ENCODE measurements at places on chromosomes 5 and 9.

GRCh38 chr9:87547671-87548081 lies 50.0 kb downstream of the DAPK1 start:
- no peak for DNase-seq

GRCh38 chr5:148961261-148962199 lies 101.3 kb downstream of the SH3TC2 start:
- no peak for DNase-seq

GRCh38 chr9:121859646-121860045 lies 208.2 kb downstream of the DAB2IP start:
- no peak for DNase-seq

DNA sequence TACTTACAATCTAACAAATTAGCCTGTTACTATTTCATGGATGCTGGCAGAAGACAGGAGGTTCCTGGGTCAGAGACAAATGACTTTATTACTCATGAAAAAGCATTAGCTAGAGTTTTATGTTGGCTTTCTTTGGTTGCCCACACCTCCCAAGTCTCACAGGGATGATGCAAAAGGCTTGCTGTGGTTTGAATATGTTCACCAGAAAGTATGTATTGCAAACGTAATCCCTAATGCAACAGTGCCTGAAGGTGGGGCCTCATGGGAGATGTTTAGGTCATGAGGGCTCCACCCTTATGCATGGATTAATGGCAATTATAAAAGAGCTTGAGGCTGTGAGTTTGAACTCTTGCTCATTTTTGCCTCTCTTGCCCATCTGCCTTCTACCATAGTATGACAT lies 28.5 kb downstream of the DPYSL3 start:
- peak; percentile 19 for DNase-seq

DNA sequence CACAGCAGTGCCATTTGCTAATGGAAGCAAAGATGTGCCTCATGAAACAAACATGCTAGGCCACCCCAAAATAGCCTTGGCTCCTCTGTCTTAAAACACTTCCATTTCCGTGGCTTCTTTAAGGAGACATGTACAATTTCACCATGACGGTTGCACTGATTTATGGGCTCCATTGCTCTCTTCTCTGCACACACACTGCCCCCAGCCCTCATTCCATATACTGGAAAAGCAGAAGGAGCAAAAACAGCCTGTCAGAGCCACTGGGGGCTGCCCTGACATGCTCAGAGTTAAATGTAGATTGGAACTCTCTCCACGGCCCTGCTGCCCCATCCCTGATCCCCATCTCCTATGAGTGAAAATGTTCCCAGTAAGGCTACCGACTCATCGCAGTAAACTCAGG lies 114.8 kb downstream of the ROR2 start:
- no peak for DNase-seq

DNA sequence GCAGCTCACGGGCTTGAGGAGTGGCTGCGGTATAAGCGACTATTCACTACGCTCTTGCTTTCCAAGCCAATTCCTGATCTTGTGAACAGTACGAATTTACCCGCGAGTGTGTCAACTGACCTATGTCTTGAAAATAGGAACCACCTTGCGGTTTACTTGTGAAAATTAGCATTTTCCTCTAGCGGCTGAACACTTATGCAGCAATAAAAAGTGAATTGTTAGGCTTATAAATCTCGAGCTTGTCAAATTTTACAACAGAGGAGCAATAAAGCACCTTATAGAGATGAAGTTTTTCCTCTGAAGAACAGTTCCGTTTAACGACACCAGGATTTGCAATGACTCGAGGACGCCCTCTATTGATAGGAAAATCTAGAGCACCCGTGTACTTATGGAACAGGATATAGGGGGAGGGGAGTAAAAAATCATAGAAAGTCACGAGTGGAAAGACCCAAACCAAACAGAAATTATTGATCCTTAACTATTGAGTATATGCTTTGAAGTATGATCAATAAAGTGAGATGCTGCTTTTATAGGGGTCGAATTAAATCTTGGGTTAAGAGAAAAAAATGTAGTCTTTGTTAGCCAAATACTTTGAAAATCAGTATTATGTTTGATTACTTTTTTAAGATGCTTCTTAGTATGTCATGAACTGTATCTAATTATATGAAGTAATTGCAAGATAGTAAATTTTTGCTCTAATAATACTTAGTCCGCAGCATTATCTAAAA lies 1.9 kb upstream of the RGMB start:
- peak; percentile 71 for DNase-seq

GRCh38 chr5:64775291-64775690 lies 6.6 kb downstream of the CWC27 start:
- DNase-seq, result no peak

GRCh38 chr5:93072831-93073459 lies 508.1 kb downstream of the NR2F1-AS1 start:
- DNase-seq, result peak; percentile 9

GRCh38 chr9:108994695-108995094 lies 18.6 kb downstream of the CTNNAL1 start:
- DNase-seq, result no peak

GRCh38 chr5:147512659-147513379 lies 3.0 kb upstream of the DPYSL3 start:
- no peak for DNase-seq

- no peak for DNase-seq
Observed at GRCh38 chr5:174990909-174991308, 266.5 kb downstream of the MSX2 start.

- DNase-seq, result no peak
Observed at GRCh38 chr5:176362233-176362490, 598 bp upstream of the KIAA1191 start.

- DNase-seq, result peak; percentile 96
Observed at GRCh38 chr9:94139672-94140417, 55.6 kb downstream of the PTPDC1 start.

GRCh38 chr5:149161850-149162249 lies 20.6 kb downstream of the ABLIM3 start:
- no peak for DNase-seq

All from AG08395 (cell line).